CD4-positive, alpha-beta memory T cell (primary cell): ENCODE measurements at places on chromosomes 16 and 17. TPM values are rescaled to one million over a fixed set of nuclear protein-coding genes. Genes with fewer than 3 reads are reported as not detected.

Gene CD7
- polyA plus RNA-seq, result 53.1 TPM

Gene TBC1D26
- polyA plus RNA-seq, result not detected

Gene ALOX12
- not detected for polyA plus RNA-seq

Gene PRM2
- polyA plus RNA-seq, result not detected

Gene ZFHX3
- 0.01 TPM for polyA plus RNA-seq

Gene KRTAP9-6
- polyA plus RNA-seq, result not detected

Gene ASPA
- not detected for polyA plus RNA-seq

Gene AANAT
- not detected for polyA plus RNA-seq

Gene GAST
- polyA plus RNA-seq, result not detected

Gene TMEM100
- not detected for polyA plus RNA-seq

Gene SLC6A2
- polyA plus RNA-seq, result not detected

Gene CES5A
- not detected for polyA plus RNA-seq

Gene LRRC37B
- polyA plus RNA-seq, result 14.0 TPM

Gene TPSAB1
- polyA plus RNA-seq, result not detected

GRCh38 chr17:59485015-59485414 lies 80.4 kb upstream of the DHX40 start:
- H3K36me3 ChIP-seq, result no peaks in the 10 kb centered on the region
- no peak overlapping the region for H3K4me3 ChIP-seq
- H3K27me3 ChIP-seq, result no peaks in the 10 kb centered on the region
- no peak for DNase-seq
- no peaks in the 10 kb centered on the region for H3K4me1 ChIP-seq
- no peak overlapping the region for H3K27ac ChIP-seq

GRCh38 chr17:17890773-17891759 lies 54.3 kb upstream of the SREBF1 start:
- peaks cover 22% of the 10 kb centered on the region for H3K36me3 ChIP-seq
- no peaks in the 10 kb centered on the region for H3K27me3 ChIP-seq
- no peak overlapping the region for H3K4me3 ChIP-seq
- DNase-seq, result peak; percentile 30
- no peak overlapping the region for H3K27ac ChIP-seq

DNA sequence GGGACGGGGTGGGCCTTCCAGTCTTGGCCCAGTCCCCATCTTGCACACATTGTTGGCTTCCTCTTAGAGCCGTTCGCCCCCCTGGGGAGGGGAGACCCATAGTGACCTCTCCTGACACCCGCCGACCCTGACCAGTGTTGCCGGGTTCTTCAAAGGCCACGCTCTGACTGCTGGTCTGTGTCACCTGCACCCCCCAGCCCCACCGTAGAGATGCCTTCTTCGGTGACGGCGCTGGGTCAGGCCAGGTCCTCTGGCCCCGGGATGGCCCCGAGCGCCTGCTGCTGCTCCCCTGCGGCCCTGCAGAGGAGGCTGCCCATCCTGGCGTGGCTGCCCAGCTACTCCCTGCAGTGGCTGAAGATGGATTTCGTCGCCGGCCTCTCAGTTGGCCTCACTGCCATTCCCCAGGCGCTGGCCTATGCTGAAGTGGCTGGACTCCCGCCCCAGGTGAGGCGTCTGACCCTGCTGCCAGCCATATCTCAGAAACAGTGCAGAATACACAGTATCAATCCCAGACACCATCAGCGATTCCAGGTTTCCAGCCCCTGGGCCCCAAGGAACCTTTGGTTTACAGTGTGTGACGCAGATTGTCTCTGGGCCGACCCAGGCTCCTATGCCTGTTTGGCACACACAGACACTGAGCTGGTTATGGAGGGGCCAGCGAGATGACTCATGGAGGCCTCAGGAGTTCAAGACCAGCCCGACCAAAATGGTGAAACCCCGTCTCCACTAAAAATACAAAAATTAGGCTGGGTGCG lies 1.3 kb downstream of the SLC26A11 start:
- H3K36me3 ChIP-seq, result peaks cover 15% of the 10 kb centered on the region
- H3K27ac ChIP-seq, result peak overlapping the region; percentile 96
- peaks cover 29% of the 10 kb centered on the region for H3K4me1 ChIP-seq
- H3K4me3 ChIP-seq, result peak overlapping the region; percentile 96
- H3K27me3 ChIP-seq, result no peaks in the 10 kb centered on the region

GRCh38 chr17:77382966-77383612 lies 242.3 kb downstream of the SEC14L1 start:
- H3K4me3 ChIP-seq, result no peak overlapping the region
- no peaks in the 10 kb centered on the region for H3K36me3 ChIP-seq
- DNase-seq, result no peak
- H3K27me3 ChIP-seq, result no peaks in the 10 kb centered on the region
- peak overlapping the region; percentile 50 for H3K27ac ChIP-seq

- H3K27me3 ChIP-seq, result no peaks in the 10 kb centered on the region
- H3K4me1 ChIP-seq, result peaks cover 94% of the 10 kb centered on the region
- H3K36me3 ChIP-seq, result no peaks in the 10 kb centered on the region
- H3K4me3 ChIP-seq, result no peak overlapping the region
- no peak overlapping the region for H3K27ac ChIP-seq
Measured at GRCh38 chr17:75340631-75341030, 51.4 kb upstream of the SLC25A19 start.

GRCh38 chr16:35187665-35188225 lies 1728.3 kb downstream of the TP53TG3F start:
- H3K27me3 ChIP-seq, result no peaks in the 10 kb centered on the region
- H3K36me3 ChIP-seq, result no peaks in the 10 kb centered on the region
- H3K4me1 ChIP-seq, result no peaks in the 10 kb centered on the region
- no peak overlapping the region for H3K4me3 ChIP-seq
- no peak for DNase-seq
- H3K27ac ChIP-seq, result no peak overlapping the region

DNA sequence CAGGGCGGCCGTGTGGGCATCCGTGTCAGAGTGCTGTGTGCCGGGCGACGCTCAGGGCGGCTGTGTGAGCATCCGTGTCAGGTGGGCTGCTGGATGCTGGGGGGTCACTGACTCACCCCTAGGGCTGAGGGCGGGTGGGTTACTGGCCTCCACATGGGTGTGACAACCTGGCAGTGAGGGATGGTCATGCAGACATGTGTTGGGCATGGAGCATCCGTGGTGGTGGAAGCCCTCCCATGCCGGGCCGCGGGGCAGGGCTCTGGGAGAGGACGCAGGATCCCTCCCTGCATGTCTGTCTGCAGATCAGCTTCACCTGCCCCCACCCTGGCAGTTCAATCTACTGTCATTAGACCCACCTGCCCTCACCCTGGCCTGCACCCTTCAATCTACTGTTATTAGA lies 56.3 kb downstream of the METRNL start:
- H3K27me3 ChIP-seq, result no peaks in the 10 kb centered on the region
- H3K27ac ChIP-seq, result no peak overlapping the region
- no peak overlapping the region for H3K4me3 ChIP-seq
- DNase-seq, result no peak

DNA sequence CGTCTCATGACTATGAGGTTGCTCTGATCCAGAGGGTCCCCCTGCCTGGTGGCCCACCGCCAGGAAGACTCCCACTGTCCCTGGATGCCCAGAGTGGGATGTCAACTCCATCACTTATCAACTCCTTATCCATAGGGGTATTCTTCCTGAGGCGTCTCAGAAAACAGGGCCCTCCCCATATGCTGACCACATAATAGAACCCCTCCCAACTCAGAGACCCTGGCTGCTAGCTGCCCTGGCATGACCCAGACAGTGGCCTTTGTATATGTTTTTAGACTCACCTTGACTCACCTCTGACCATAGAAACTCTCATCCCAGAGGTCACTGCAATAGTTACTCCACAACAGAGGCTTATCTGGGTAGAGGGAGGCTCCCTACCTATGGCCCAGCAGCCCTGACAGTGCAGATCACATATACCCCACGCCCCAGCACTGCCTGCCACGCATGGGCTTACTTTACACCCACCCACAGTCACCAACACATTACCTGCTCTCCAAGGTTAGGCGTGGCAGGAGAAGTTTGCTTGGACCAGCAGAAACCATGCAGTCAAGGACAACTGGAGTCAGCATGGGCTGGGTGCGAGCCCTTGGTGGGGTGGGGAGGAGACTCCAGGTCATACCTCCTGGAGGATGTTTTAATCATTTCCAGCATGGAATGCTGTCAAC lies 2.3 kb upstream of the G6PC1 start:
- H3K27ac ChIP-seq, result no peak overlapping the region
- H3K36me3 ChIP-seq, result no peaks in the 10 kb centered on the region
- H3K4me1 ChIP-seq, result no peaks in the 10 kb centered on the region
- H3K27me3 ChIP-seq, result no peaks in the 10 kb centered on the region

DNA sequence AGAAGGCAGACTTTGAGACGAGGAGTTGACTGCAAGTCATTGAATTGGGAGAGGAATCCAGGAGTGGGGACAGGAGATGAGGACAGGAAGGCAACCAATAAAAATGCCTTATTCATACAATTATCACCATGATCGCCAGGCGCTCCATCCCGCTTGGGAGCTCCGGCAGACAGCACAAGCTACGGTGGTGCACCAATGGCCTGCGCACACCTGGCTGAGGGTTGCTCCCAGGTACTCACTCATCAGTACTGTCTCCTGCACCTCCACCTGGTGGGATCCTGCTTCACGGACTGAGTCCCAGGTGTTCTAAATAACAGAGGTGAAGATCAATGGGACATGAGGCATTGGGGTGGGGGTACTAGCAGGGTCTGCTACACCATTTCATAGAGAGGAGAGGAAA lies 160.0 kb upstream of the TNRC6C start:
- H3K27ac ChIP-seq, result no peak overlapping the region
- DNase-seq, result no peak
- no peaks in the 10 kb centered on the region for H3K27me3 ChIP-seq
- no peak overlapping the region for H3K4me3 ChIP-seq

- no peak overlapping the region for H3K4me3 ChIP-seq
- H3K36me3 ChIP-seq, result no peaks in the 10 kb centered on the region
- peak; percentile 14 for DNase-seq
- H3K4me1 ChIP-seq, result peaks cover 28% of the 10 kb centered on the region
- peaks cover 37% of the 10 kb centered on the region for H3K27me3 ChIP-seq
Measured at GRCh38 chr17:44969144-44969780, 1.2 kb upstream of the C1QL1 start.

GRCh38 chr17:2582493-2582892 lies 11.0 kb upstream of the PAFAH1B1 start:
- H3K27ac ChIP-seq, result no peak overlapping the region
- no peaks in the 10 kb centered on the region for H3K27me3 ChIP-seq
- no peaks in the 10 kb centered on the region for H3K36me3 ChIP-seq
- no peaks in the 10 kb centered on the region for H3K4me1 ChIP-seq

GRCh38 chr17:5563456-5563855 lies 20.9 kb downstream of the NLRP1 start:
- H3K27me3 ChIP-seq, result no peaks in the 10 kb centered on the region
- no peak overlapping the region for H3K27ac ChIP-seq
- H3K4me1 ChIP-seq, result no peaks in the 10 kb centered on the region
- peaks cover 48% of the 10 kb centered on the region for H3K36me3 ChIP-seq
- DNase-seq, result no peak

DNA sequence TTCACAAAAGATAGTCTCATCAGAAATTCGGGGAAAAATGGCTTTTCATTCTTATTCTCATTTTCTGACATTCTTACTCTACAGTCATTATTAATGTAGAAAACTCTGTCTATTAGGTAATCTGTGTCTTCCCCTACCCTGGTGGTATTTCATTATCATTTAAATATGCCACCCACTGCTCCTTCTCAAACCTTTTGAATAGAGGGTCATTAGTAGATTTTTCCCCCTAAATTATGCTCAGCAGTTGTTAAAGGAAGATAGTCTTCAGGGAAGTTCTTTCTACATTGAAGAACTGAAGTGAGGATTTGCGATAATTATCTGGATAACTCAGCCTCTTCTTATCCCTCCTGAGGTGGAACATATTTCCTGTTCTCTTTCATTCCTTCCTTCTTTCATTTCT lies 989.5 kb upstream of the RBFOX1 start:
- H3K4me3 ChIP-seq, result no peak overlapping the region
- H3K27me3 ChIP-seq, result no peaks in the 10 kb centered on the region
- H3K4me1 ChIP-seq, result no peaks in the 10 kb centered on the region
- no peak overlapping the region for H3K27ac ChIP-seq

DNA sequence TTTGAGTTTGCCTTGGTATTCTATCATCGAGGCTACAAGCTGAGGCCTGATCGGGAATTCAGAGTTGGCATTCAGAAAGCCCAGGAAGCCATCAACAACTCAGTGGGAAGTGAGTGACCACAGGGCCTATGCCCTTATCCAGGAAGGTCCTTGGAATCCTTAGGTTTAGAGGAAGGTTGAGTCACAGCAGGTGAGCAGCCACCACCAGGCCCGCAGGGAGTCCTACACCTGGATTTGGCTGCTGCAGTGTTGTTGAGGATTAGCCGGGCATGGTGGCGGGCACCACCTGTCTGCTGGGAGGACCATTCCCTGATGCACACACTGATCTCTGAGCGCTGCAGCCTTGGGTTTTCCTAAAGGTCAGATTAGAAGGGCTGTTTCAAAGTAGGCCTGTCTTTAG lies 5.2 kb downstream of the ODAD4 start:
- H3K4me3 ChIP-seq, result no peak overlapping the region
- no peak for DNase-seq
- no peak overlapping the region for H3K27ac ChIP-seq

GRCh38 chr17:65027305-65027704 lies 29.2 kb downstream of the GNA13 start:
- DNase-seq, result peak; percentile 79
- H3K4me3 ChIP-seq, result no peak overlapping the region
- no peaks in the 10 kb centered on the region for H3K36me3 ChIP-seq
- no peaks in the 10 kb centered on the region for H3K27me3 ChIP-seq
- peaks cover 99% of the 10 kb centered on the region for H3K4me1 ChIP-seq

GRCh38 chr17:43935926-43936261 lies 6.4 kb downstream of the PPY start:
- no peak for DNase-seq
- no peak overlapping the region for H3K4me3 ChIP-seq
- H3K36me3 ChIP-seq, result no peaks in the 10 kb centered on the region
- H3K27ac ChIP-seq, result no peak overlapping the region

DNA sequence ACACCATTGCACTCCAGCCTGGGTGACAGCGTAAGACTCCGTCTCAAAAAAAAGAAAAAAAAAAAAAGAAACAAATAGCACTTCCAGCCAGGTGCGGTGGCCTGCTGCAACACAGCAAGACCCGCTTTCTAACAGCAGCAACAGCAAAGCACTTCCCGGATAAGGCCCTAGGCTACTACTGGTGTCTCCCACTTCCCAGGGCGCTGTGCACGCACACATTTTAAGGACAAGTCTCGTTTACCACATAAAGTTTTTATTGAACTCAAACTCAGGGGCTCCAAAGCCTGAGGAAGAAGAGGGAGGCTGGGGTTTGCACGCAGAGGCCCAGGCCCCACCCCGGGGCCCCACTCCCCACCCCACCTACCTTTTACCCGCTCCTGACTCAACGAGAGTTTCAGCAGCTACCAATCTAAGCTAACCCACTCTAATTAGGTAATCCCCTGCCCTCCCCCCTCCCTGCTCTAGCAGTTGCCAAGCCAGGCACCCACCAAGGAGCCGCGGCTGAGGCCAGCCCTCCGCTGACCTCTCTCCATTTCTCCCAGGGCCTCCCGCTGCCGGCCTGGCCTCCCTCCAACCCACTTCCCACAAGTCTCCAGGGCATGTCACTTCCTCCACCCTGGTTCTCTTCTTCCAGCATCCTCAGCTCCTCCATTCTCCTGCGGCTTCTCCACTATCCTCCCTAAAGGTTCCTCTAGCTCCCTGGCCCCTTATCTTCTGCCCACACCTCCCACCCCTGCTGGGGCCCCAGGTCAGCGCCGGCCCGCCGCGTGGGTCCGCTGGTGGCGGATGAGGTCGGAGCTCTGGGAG lies 2.4 kb downstream of the ZNF768 start:
- H3K27ac ChIP-seq, result no peak overlapping the region
- peaks cover 23% of the 10 kb centered on the region for H3K4me1 ChIP-seq
- H3K4me3 ChIP-seq, result no peak overlapping the region
- H3K36me3 ChIP-seq, result peaks cover 16% of the 10 kb centered on the region
- H3K27me3 ChIP-seq, result no peaks in the 10 kb centered on the region
- DNase-seq, result no peak
